ENCODE measurements at places on chromosomes 16 and 17.

GRCh38 chr17:273981-274832 is 78.4 kb downstream of the RPH3AL start:
- no peak overlapping the region for H3K27ac ChIP-seq
- peaks cover 61% of the 10 kb centered on the region for H3K27me3 ChIP-seq
- no peaks in the 10 kb centered on the region for H3K36me3 ChIP-seq
- no peak overlapping the region for H3K4me3 ChIP-seq

DNA sequence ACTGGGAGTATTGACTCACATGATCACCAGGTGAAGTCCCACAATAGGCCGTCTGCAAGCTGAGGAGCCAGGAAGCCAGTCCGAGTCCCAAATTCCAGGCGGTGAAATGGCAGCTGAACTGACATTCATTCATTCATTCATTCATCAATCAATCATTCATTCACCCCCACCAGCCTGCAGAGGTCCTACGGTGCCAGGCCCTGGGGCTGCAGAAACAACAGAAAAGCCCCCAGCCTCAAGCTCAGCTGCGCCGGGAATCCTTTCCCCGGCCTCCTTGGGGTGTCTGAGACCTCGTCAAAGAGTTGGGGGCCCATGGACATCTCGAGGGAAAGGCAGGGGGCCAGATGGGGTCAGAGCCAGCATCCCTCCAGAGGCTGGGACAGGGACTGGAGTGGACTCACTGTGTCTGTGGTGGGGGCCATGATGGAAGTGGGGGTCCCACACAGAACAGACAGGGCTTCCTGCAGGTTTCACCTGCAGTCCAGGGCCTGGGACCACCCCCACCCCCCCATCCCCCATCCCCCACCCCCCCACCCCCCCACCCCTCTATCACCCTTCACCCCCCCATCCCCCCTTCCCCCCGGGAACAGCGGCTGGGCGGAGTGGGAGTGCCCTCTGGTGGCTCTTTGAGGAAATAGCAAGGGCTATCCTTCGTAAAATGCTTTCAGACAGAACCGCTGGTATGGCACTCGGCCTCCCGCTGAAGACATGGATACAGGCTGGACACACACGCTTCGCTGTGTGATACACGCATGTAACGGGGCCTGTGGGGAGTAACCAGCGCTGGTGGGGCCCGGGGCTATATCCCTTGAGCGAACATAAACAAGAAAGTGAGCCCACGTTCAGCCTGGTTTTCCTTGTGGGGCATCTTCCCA is 8.5 kb upstream of the ZC3H18 start:
- DNase-seq = peak; percentile 19
- H3K27me3 ChIP-seq = no peaks in the 10 kb centered on the region
- H3K4me1 ChIP-seq = peaks cover 4% of the 10 kb centered on the region
- no peak overlapping the region for H3K27ac ChIP-seq
- no peaks in the 10 kb centered on the region for H3K36me3 ChIP-seq
- H3K4me3 ChIP-seq = no peak overlapping the region

GRCh38 chr16:23145608-23146007 is 3.6 kb downstream of the USP31 start:
- no peak for DNase-seq
- H3K4me3 ChIP-seq = no peak overlapping the region
- no peak overlapping the region for H3K27ac ChIP-seq
- peaks cover 3% of the 10 kb centered on the region for H3K4me1 ChIP-seq
- H3K36me3 ChIP-seq = no peaks in the 10 kb centered on the region
- no peaks in the 10 kb centered on the region for H3K27me3 ChIP-seq

DNA sequence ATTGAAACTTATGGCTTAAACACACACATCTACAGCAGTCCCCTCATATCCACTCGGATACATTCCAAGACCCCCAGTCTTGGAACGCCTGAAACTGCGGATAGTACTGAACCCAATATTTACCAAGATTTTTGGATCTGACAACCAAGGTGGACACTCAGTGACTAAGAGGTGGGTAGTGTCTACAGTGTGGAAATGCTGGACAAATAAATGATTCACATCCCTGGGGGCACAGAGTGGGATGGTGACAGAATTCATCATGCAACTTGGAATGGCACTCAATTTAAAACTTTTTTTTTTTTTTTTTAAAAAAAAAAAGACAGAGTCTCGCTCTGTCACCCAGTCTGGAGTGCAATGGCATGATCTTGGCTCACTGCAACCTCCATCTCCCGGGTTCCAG is 54.2 kb upstream of the TRAP1 start:
- no peak overlapping the region for H3K27ac ChIP-seq
- H3K27me3 ChIP-seq = no peaks in the 10 kb centered on the region
- no peak for DNase-seq
- no peak overlapping the region for H3K4me3 ChIP-seq

DNA sequence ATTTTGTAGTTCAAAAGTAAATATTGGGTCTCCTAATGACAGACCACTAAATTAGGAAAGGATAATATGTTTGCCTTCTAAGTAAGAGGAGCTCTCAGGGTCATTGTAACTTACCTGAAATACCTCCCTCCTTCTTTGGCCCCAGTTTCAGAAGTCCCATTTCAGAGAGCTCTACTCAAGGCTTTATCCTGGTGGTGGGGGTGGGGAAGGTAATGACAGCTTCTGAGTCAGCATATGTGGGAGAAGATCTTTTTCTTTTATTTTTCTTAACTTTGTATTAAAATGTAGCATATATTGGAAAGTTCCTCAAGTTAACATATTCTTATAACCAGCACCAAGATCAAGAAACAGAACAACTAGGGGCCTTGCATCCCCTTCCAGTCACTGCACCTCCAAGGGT is 16.9 kb upstream of the GINS3 start:
- H3K36me3 ChIP-seq = no peaks in the 10 kb centered on the region
- no peaks in the 10 kb centered on the region for H3K4me1 ChIP-seq
- H3K27ac ChIP-seq = no peak overlapping the region
- no peak for DNase-seq

GRCh38 chr16:10218490-10219206 is 36.4 kb upstream of the GRIN2A start:
- no peaks in the 10 kb centered on the region for H3K36me3 ChIP-seq
- H3K4me3 ChIP-seq = no peak overlapping the region
- no peak for DNase-seq
- H3K27ac ChIP-seq = no peak overlapping the region
- no peaks in the 10 kb centered on the region for H3K27me3 ChIP-seq

DNA sequence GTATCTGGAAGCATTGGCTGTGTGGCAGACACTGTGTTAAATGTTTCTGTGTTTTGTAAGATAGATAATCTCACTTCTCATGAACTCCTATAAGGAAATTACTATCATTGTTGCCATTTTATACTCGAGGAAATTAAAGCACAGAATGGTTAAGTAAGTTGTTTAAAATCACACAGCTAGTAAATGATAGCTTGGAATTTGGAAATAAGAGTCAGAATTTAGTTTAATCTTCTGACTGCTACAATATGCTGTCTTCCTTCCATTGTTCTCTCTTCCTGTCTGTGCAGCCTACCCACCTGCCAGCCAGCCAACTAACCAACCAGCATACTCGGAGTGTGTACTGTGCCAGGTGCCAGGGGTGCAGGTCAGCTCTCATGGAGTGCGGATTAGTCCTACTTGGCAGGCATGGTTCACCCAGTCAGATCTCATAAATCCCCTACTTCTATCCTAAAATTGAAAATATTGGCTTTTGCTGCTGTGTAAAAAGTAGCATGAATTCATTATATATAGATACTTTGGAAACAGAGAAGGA is 79.9 kb upstream of the LGALS9 start:
- H3K27me3 ChIP-seq = peaks cover 23% of the 10 kb centered on the region
- H3K36me3 ChIP-seq = no peaks in the 10 kb centered on the region
- H3K4me1 ChIP-seq = no peaks in the 10 kb centered on the region
- H3K27ac ChIP-seq = no peak overlapping the region
- no peak overlapping the region for H3K4me3 ChIP-seq

DNA sequence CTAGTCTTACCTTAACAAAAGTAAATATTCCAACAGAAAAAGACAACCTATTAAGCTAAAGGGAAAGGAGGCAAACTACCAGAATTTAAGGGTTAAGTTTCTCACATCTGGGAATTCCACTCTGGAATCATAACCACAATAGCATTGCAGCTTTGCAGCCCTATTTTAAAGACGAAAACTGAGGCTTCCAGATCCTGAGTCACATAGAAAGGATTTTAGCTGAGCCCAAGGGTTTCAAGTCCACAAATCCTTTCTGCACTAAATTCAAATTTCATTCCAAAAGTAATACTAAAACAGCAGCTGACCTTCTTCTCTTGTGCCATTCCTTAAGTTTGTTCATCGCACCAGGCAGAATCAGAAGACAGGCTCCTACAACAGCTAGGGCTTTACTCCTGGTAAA is 17.8 kb downstream of the XYLT1 start:
- no peaks in the 10 kb centered on the region for H3K36me3 ChIP-seq
- H3K4me3 ChIP-seq = no peak overlapping the region
- no peaks in the 10 kb centered on the region for H3K4me1 ChIP-seq
- H3K27ac ChIP-seq = no peak overlapping the region

GRCh38 chr16:29678691-29679267 is at the start of gene QPRT:
Gene QPRT (plus strand): TSS chr16:29679180. CDS start chr16:29679198, 18 bp downstream.
- H3K27ac ChIP-seq = no peak within 1 kb of the TSS
- no peaks in the 10 kb centered on the region for H3K4me1 ChIP-seq
- H3K27me3 ChIP-seq = no peaks in the 10 kb centered on the region
- no peak within 1 kb of the TSS for H3K4me3 ChIP-seq

- H3K4me3 ChIP-seq = peak overlapping the region; percentile 19
- peaks cover 29% of the 10 kb centered on the region for H3K4me1 ChIP-seq
- H3K36me3 ChIP-seq = no peaks in the 10 kb centered on the region
- no peaks in the 10 kb centered on the region for H3K27me3 ChIP-seq
- DNase-seq = peak; percentile 83
Observed at GRCh38 chr16:53068423-53068833, 13.6 kb downstream of the CHD9 start.

DNA sequence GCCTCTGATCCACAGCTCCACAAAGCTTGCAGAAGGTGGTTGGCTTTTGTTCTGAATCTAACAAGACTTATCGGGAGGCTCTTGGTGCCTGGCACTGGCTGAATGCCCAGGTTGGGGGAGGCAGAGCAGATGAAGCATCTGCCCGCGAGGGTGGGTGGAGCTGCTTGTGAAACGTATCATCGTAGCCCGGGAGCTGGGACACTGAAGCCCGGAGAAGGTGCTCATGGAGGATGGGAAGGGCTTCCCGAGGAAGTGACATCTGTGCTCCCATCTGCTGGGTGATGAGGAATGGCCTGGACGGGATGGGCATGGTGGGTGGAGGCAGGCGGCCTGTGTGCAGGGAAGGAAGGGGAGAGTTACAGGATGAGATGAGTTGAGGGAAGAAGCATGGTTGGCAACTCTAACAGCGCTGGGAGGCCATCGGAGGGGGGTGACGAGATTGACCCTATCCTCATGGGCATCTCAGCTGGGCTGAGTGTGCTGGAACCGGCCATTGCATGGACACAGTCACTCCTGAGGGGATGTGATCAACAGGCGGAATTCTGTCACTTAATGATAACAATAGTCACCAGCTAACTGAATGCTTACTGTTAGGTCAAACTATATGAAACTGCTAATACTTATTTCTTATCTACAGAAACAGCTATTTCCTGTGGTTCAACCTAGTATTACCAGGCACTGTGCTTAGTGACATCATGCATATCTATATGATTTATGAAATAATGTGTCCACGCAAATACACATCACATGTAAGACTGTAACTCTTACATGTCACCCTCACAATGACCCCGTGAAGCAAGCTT is 102.7 kb downstream of the ABCC6 start:
- H3K27me3 ChIP-seq = no peaks in the 10 kb centered on the region
- H3K27ac ChIP-seq = no peak overlapping the region
- no peaks in the 10 kb centered on the region for H3K4me1 ChIP-seq
- no peak overlapping the region for H3K4me3 ChIP-seq

DNA sequence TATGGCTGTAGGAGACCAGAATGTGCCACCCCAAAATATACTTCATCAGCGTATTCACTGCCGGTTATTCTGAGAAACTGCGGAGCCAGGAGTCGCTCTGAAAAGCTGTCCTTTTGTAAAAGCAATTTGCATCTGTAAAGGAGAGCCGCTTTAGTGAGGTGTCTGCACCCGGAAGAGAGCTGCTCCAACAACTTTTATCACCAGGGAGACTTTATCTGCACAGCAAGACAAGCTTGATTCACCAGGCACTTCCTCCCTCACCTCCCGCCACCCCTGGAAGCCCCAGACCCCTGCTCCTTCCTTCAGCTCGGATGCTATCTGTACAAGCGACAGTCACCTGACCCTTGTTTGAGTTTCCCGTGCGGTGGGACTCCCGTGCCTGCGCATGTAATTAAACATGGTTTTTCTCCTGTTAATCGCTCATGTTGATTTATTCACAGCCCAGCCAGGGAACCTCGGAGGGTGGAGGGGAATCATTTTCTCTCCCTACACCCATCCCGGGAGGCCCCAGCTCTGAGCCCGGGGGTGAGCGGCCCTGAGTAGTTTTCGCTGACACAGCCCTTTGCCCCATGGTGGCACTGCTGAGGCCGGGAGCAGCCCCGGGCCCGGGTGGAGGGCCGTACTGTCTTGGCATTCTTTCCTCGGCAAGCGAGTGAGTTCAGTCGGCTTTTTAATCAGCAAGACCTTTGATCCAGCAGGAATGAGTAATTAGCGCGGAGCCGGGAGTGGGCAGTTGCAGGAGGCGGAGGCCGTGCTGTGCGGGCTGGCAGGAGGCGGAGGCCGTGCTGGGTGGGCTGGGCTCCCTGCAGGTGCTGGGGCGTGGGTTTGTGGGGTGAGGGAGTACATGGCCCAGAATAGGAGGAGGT is 222.7 kb upstream of the CIBAR2 start:
- H3K27me3 ChIP-seq = peaks cover 76% of the 10 kb centered on the region
- no peak overlapping the region for H3K27ac ChIP-seq
- no peak overlapping the region for H3K4me3 ChIP-seq
- no peak for DNase-seq
- H3K36me3 ChIP-seq = no peaks in the 10 kb centered on the region

GRCh38 chr17:10649602-10650001 is 7.5 kb downstream of the MYH3 start:
- no peak overlapping the region for H3K27ac ChIP-seq
- no peaks in the 10 kb centered on the region for H3K36me3 ChIP-seq
- no peaks in the 10 kb centered on the region for H3K27me3 ChIP-seq
- H3K4me1 ChIP-seq = no peaks in the 10 kb centered on the region
- no peak for DNase-seq

DNA sequence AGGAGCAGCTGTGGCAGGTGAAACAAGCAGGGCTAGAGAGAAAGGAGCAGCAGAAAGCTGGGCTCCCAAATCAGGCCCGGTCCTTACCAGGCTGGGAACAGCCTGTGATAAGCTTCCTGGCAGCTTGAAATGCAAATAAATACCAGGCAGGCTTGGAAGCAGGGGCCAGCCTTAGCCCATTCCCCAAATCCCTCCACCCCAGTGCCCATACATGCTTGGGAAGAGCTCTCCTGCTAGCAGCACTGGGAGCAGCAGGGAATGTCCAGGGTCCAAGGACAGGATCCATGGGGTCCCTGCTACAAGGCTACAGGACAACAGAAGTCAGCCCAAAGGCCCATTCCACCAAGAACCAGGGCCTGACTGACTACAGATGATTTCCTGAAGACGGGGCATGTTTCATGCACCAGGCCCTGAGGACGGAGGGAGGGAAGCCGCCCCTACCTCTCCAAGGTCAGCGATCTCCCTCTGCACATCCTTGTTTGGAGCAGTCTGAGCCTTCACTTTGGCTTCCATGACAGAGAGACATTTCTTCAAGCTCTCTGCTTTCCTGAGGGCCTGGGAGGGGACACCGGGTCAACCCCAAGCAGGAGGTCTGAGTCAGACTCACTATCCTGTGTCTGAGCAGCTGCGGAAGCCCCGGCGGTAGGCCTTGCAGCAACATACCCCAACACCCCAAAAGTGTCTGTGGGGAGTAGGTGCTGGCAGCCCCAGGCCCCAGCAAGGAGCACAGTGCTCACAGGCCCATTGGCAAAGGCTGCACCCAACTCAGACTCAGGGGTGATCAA is 2.6 kb upstream of the EXOSC6 start:
- H3K36me3 ChIP-seq = 0 out of 2 replicates have a peak, but pooled peaks cover 15% of the 10 kb centered on the region
- H3K27ac ChIP-seq = no peak overlapping the region
- no peaks in the 10 kb centered on the region for H3K27me3 ChIP-seq

GRCh38 chr17:74210191-74211140 is 2.9 kb upstream of the TTYH2 start:
- DNase-seq = peak; percentile 45
- H3K36me3 ChIP-seq = peaks cover 13% of the 10 kb centered on the region
- peaks cover 10% of the 10 kb centered on the region for H3K27me3 ChIP-seq
- H3K27ac ChIP-seq = no peak overlapping the region

Measured in MM.1S (cell line).